ENCODE measurements at places on chromosomes 2 and 18.

- DNase-seq, result no peak
These were observed 458.4 kb downstream of the THSD7B start for GRCh38 chr2:137223722-137224121.

GRCh38 chr2:157170299-157170698 lies 87.2 kb upstream of the GALNT5 start:
- DNase-seq, result no peak

- DNase-seq, result peak; percentile 69
These were observed 626 bp upstream of the SLC1A4 start for GRCh38 chr2:64988420-64989125.

GRCh38 chr2:111055735-111056134 lies 65.0 kb upstream of the BCL2L11 start:
- DNase-seq, result no peak

GRCh38 chr18:10564975-10565773 lies 39.3 kb downstream of the NAPG start:
- DNase-seq, result no peak

DNA sequence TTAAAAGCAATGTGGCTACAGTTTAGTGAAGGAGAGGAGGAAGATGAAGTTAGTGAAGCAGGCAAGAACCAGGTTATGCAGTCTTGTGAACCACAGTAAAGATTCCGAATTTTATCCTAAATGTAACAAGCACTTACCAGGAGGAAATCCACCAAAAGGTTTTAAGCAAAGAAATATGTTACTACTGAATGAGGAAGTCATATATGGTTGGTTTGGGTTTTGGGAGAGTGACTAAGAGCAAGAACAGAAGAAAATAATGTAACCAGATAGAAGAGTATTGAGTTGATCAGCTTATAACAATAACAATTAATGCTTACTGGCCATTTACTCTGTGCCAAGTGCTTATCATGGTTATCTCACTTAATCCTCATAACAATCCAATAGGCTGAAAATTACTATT lies 1.9 kb downstream of the USP37 start:
- DNase-seq, result no peak
